ENCODE measurements at places on chromosomes 5 and 9. TPM values are rescaled to one million over a fixed set of nuclear protein-coding genes. Genes with fewer than 3 reads are reported as not detected.

DNA sequence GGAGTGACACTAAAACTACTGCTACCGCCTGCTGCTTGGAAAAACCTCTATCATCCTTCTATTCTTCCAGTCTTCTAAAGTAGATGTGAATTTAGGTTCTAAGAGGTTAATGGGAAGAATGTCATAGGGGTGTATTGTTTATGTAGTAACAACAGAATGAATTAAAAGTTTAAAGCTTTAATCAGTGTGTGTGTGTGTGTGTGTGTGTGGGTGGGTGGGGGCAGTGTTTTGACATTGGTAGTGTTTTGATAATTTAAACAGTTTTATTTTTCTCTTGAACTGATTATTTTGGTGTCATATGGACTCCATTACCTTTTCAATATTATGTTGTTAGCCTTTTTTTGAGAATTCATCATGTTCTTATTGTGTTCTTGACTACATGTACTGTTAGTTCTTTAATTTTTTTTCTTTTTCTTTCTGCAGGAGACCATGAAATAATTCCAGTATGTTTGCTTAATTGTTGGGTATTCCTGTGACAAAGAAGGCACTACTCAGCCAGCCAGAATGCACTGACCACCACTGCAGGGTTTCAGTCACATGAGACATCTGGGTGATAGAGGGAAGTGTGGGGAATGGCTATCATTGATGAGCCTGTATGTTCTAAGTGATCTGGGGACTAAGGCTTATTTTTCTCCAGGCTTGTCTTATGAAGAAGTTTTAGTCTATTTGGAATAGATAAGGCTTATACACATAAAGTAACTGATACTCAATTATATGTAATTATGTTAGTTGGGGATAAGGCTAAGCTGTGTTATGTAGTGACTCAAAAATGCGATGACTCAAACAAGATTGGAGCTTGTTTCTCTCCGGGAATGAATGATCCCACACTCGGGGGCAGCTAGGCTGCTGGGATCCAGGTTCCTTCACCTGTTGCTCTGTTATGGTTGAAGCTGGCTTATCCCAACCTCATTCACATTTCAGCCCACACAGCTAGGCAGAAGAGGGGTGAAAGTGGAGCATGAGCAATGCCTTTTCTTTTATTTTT, 50.2 kb upstream of the ACTBL2 start:
- DNase-seq = no peak

DNA sequence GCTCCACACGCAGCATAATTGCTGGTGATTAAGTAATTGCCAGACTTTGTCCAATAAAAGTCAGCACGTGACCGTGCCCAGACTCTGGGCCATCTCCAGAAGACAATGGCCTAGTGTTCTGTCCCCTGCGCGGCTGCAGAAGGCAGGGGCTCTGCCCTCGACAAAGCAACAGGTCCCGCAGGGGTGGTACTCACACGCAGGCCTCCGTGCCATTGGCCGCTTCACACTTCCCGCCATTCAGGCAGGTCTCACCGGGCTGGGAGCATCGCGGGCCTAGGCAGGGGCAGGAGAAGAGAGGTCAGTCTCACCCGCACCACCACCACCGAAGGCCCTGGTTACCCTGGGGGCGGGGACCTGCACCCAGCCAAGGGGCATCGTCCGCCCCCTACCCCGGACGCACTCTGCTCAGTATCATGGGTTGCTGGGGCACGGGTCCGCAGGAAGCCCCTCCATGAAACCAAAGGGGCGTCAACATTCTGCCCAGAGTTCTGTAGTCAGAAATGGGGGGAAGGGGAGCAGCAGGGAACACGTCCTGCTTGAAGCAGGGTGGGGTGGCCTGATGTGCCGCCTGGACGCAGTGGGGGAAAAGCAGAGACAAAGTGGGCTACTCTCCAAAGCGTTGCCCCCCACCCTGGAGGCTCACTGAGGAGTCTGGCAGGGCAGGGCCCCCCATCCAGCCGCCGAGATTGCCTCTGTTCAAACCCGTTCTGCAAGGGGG, 1.9 kb downstream of the NOTCH1 start:
- DNase-seq = no peak

Gene THBS4
- 49.0 TPM for polyA plus RNA-seq

DNA sequence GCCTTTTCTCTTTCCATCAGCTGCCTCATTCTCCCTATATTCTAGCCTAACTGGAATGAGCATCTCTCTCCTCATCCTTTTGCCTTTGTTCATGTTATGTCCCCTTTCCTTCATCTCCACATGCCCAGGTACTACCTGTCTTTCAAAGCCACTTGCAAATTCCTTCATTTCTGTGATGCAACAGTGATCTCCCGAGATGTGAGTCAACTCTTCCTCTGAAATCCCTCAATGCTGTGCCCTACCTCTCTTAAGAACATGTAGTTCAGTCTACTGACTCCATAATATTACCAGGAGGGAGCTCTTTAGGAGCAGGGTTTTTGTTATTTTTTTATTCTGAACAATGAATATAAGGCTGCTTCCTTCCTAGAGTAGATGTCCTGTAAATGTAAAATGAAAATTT, 91.6 kb downstream of the ZNF462 start:
- DNase-seq = no peak

DNA sequence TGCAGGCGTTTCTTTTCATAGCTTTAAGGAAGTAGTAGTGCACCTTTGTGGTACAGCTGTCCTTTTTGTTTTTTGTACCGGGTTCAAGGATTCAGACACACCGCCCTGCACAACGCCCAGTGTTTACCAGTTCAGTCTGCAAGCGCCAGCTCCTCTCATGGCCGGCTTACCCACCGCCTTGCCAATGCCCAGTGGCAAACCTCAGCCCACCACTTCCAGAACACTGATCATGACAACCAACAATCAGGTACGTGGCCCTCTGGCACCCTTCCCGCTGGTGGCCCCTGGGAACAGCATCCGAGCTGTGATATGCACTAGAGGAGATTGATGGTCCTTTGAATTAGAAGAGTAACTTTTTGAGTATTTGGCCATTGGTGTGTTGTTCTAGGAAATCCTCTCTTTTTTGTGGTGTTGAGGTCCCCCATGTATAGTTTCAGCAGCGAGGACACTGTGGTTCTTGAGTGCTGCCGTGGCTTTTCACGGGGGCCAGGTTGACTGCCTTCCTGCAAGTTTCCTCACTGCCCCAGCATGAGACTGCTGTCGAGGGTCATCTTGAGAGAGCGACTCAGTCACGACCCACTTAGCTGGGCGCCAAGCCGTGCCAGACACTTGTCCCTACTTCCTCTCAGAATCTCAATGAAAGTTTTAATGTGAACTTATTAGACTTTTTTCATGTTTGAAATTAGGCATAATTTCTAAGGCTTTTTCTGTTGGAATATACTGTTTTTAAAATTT, 37.9 kb downstream of the TENT4A start:
- DNase-seq = peak; percentile 35

DNA sequence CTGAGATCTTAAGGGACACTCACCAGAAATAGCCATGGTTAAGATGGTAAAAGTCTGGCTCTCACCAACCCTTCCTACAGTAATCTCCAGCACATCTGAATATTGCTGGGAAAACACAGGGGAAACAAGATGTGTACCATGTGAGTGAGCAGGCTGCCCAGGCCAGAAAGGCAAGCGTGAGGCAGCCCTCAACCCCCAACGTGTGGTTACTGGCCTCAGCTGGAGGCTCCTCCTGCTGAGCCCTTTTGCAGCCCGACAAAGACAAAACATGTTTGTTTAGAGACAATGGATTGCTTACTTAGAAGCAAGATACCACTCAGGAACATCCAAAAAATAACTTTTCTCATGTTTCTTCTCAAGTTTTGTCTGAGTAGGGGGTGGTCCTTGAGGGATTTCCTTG, 16.6 kb downstream of the ZFP62 start:
- DNase-seq = no peak

Gene OTP
- polyA plus RNA-seq = 0.01 TPM

Gene GHR
- 36.6 TPM for polyA plus RNA-seq

Gene WNT8A
- not detected for polyA plus RNA-seq

Gene ORM2
- polyA plus RNA-seq = not detected

- DNase-seq = no peak
Observed at GRCh38 chr9:79166005-79166404, 405.8 kb upstream of the TLE4 start.

Measured in psoas muscle (tissue), 8 donors.